ENCODE measurements at places on chromosomes 1 and 21.

- DNase-seq = no peak
Observed at GRCh38 chr1:105017587-105017986, 1267.9 kb downstream of the AMY1C start.

DNA sequence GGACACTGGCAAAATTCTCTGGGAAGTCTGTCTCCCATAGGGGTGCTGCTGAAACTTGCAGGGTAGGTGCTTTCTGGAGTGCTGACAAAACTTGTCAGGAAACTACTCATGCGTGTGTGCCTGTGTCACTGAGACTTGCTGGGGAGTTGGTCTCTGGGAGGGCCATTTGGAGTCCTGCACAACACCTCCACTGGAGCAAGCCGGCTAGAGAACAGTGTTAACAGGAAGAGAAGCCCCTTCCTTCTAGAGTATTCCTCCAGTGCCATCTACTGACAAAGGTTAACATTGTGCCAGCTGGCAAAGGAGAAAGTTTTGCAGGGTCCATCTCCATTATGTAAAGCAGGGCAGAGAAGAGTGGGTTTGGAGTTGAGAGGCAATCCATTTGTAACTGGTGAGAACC is 30.0 kb downstream of the ZMYM4 start:
- peak; percentile 74 for DNase-seq

DNA sequence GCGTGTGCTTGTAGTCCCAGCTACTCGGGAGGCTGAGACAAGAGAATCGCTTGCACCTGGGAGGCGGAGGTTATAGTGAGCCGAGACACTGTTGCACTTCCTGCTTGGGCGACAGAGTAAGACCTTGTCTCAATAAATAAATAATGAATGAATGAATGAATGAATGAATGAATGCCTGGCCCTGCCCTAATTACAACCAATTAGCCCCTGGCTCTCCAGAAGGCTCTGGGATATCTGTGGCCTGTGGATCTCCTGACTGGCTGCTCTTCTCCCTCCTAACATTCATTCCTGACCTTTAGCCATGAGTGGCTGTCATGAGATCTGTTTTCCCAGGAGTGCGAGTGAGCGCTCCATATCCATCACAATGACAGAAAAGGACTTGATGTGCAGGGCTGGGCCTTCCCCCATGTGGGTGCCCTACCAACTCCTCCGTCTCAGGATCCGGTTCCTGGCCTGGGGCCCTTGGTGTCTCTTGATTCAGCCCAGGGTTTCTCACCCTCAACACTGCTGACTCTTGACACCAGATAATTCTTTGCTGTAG is 243.6 kb upstream of the TMEM51 start:
- DNase-seq = no peak

DNA sequence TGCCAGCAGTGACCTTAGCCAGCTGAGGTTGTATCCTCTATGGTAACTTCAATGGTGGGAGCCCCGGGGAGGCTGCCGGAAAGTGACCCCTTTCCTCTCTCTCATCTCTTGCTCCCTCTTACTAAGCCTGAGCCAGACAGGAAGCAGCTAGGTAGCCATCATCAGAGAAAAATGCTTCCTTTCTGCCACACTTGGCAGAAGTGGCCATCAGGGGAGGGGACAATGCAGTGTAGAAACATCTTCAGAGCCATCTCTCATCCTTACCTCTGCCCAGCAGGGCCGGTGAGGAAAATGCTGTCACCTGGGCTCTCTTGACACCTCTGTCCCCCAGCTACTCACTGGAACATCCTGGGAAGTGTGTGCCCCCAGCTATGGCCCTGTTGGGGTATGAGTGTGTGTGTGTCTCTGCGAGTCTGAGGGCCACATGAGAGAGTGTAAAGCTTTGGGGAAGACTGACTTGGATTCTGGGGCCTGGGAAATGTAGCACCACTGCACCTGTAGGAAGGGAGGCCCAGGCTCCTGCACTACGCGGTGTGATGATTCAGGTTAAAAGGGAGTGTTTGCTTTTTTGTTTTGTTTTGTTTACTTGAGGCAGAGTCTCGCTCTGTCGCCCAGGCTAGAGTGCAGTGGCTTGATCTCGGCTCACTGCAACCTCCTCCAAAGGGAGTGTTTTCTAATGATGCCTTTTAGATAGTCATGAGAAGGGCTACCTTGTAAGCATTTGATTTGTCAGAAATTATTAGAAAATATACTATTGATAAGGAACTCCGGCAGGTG is 48.7 kb upstream of the CNTN2 start:
- no peak for DNase-seq

DNA sequence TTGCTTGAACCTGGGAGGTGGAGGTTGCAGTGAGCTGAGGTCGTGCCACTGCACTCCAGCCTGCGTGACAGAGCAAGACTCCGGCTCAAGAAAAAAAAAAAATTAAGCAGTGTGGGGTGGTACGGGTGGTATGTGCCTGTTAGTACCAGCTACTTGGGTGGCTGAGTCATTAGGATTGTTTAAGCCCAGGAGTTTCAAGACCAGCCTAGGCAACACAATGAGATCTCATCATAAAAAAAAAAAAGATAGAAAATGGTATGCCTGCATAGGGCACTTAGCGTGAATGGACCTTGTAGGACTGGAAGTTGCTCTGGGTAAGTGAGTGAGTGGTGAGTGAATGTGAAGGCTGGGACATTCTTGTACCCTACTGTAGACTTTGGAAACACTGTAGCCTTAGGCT is 37.0 kb downstream of the TBCE start:
- DNase-seq = no peak

- no peak for DNase-seq
Observed at GRCh38 chr21:17467392-17467791, 45.5 kb upstream of the CXADR start.

- DNase-seq = no peak
Observed at GRCh38 chr1:92838519-92838918, 6.7 kb downstream of the RPL5 start.

DNA sequence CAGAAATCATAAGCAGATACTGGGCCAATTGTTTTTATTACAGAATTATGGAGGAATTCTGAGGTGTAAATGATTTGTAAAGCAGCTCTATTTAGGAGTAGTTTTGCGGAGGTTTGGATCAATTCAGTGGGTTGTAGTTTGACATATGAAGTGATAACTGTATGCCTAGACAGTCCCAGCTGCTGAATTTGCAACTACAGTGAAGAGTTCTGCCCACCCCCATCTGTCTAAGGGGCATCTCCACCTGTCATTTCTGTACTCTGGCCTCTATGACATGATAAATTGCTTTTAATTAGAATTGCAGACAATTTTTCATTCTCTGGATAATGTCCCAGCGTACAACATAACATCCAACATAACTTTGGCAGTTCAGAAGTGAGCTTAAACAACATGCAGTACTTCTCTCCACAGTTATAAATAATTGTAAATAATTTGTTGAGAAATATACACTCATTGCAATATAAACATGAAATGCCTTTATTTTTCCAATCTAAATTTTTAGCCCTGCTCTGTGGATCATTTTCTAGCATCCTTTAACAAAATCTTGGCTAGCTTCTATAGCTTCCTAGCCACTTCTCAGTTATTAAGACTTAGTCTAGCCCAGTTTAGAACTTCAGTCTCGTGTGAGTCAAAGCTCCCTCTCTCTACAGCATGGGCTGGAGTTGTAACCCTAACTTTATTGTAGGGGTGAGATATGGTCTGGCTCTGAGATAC is 52.3 kb downstream of the PDE4B start:
- no peak for DNase-seq

DNA sequence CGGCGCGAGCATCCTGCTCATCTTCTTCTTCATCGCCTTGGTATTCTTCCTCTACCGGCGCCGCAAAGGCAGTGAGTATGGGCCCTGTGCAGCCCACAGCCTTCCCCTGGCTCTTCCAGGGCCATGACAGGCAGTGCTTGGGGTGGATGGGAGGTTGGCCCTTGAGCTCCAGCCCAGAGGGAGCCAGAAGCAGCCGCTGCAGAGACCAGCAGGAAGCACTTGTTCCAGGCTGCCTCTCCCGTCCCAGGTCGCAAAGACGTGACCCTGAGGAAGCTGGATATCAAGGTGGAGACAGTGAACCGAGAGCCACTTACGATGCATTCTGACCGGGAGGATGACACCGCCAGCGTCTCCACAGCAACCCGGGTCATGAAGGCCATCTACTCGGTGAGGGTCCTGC is 87.3 kb upstream of the CD1D start:
- DNase-seq = no peak

- DNase-seq = no peak
Observed at GRCh38 chr1:158818560-158818959, 12.6 kb upstream of the MNDA start.

GRCh38 chr1:34460193-34460592 is 283.5 kb downstream of the C1orf94 start:
- DNase-seq = peak; percentile 67

DNA sequence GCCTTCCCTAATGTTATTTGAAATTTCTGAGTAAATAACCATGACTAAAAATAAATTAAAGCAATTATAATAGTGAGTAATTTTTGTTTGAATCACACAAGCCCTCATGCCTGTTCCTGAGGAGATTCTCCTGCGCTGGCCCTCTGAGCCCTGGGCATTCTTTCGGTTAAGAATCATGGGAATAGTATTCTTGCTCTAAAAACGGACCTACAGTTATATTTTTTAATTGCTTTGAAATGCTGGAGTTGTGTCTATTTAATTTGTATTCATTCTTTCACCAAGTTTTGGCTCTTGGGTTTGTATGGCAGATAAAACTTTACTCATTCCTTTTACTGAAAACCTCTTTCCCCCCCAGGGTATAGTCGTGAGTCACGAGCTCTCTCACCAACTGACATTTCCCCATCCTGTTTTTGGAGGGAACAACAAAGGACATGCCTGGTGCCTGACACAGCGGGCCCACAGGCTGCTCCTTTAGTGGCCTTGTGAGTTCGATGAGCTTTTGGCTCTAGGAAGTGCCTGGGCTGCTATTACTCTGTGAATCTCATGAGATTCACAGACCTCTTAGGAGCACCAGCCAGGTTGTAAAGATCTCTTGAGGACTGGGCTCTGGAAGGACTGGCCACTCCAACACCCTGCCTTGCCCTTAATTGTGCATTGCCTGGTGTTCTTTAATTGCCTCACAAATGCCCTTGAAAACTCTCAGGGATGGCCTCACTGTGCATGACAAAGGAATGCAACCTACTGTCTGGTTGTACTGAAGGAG is 58.6 kb downstream of the DDR2 start:
- DNase-seq = no peak

GRCh38 chr1:217431395-217431794 is 199.5 kb downstream of the GPATCH2 start:
- DNase-seq = no peak

DNA sequence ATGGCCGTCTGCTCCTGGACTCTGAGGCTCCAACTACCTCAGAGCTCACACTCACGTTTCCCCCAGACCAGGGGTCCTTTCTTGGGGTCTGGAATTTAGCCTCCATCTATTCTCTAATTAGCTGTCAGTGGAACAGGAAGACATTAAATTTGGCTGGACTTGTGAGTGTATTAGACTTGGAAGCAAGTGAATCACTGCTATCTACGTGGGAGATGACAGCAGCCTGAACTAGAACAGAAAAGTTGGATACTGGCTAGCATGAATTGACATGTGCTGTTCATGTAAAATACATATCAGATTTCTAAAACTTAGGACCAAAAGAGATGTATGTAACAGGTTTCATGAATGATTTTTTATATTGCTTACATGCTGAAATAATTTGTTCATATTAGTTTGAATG is 28.0 kb downstream of the TAF5L start:
- no peak for DNase-seq

Measured in stomach (tissue), 19 donors.